H1 (cell line): ENCODE measurements at places on chromosomes 12 and 14. TPM values are rescaled to one million over a fixed set of nuclear protein-coding genes. Genes with fewer than 3 reads are reported as not detected.
A peak's percentile ranks its signal among the peaks of the same experiment; 100 is the strongest.

DNA sequence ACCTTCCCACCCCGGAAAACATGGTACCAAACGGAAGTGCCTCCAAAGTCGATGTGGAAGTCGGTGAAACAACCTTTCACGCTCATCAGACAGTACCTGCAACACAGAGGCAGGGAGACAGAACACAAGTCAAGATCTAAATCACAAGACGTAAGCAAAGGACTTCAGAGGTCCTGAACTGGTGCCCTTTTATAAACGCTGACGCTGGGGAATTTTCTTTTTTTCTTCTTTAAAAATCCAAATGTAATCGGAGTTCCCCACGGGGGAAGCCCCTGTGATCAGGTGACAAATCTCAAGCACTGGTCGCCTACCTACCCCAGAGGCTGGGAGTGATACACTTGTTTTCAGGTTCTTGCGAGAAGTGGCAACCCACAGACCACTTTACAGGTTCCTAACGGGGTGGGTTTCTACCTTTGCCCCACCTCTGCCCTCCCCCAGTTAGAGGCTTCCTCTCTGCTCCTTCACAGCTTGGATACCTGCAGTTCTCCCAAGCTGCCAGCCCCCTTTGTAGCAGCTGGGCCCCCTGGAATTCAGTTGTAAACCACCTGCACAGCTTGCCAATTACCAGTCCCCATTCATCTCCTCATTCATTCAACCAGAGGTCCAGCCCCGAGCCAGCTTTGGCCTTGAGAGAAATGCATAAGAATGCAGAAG is 46.2 kb downstream of the KDM2B start:
- H3K27ac ChIP-seq, result no peak overlapping the region
- H3K36me3 ChIP-seq, result peaks cover 25% of the 10 kb centered on the region
- peak overlapping the region; percentile 59 for H3K4me3 ChIP-seq
- peak; percentile 54 for DNase-seq

DNA sequence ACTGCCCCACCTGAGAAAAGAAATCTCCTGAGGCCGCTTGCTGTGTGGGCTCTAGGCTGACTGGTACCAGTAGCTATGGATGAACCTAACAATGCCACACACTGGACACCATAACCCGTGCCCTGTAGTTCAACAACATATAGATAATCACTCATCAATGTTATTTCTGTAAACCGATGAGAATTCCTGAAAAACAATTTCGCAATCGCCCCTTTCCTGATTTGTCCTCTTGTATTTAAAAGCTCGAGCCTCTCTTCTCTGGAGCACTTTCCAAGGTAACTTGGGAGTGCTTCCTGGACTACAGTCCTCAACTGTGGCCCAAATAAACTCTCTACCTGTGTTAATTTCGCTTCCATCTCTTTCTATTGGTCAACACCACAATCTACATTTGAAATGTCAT is 26.1 kb upstream of the PPP2R5C start:
- H3K27ac ChIP-seq, result no peak overlapping the region
- H3K4me3 ChIP-seq, result no peak overlapping the region
- DNase-seq, result no peak
- peaks cover 6% of the 10 kb centered on the region for H3K4me1 ChIP-seq

- no peaks in the 10 kb centered on the region for H3K27me3 ChIP-seq
- H3K4me3 ChIP-seq, result no peak overlapping the region
- H3K4me1 ChIP-seq, result peaks cover 21% of the 10 kb centered on the region; the same call in 1 of the 2 replicates
- DNase-seq, result peak; percentile 49
- H3K27ac ChIP-seq, result peak overlapping the region; percentile 68
Measured at GRCh38 chr14:55957950-55958349, 160.3 kb upstream of the PELI2 start.

DNA sequence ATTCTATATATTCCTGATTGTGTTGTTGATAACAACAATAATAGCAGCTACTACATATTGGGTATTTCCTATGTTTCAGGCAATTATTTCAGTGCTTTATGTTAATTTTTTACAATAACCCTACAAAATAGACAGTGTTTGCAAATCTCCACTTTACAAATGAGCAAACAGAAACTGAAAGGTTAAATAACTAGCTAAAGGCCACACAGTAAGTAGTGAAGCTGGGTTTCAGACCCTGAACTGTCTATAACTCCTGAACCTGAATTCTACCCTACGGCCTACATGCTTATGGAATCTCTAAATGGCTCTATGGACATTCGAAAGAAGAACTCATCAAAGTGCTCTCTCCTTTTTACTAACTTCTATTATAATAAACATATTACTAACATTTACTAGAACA is 19.7 kb upstream of the NUDT4 start:
- H3K4me3 ChIP-seq, result no peak overlapping the region
- H3K27ac ChIP-seq, result no peak overlapping the region
- H3K4me1 ChIP-seq, result no peaks in the 10 kb centered on the region
- no peak for DNase-seq

GRCh38 chr12:109160433-109160832 is 44.0 kb downstream of the ACACB start:
- H3K27ac ChIP-seq, result no peak overlapping the region
- H3K27me3 ChIP-seq, result no peaks in the 10 kb centered on the region
- H3K36me3 ChIP-seq, result no peaks in the 10 kb centered on the region
- no peak overlapping the region for H3K4me3 ChIP-seq
- DNase-seq, result no peak

GRCh38 chr12:92927055-92927435 is 2.0 kb downstream of the EEA1 start:
- H3K27ac ChIP-seq, result no peak overlapping the region
- H3K27me3 ChIP-seq, result no peaks in the 10 kb centered on the region
- no peaks in the 10 kb centered on the region for H3K36me3 ChIP-seq
- no peak overlapping the region for H3K4me3 ChIP-seq
- H3K4me1 ChIP-seq, result peaks cover 11% of the 10 kb centered on the region; the same call in 1 of the 2 replicates

GRCh38 chr12:76763746-76764675 is at the start of gene ZDHHC17:
Gene ZDHHC17 (plus strand): TSS chr12:76764115. CDS start chr12:76764237, 122 bp downstream.
- DNase-seq, result peak; percentile 92
- H3K27me3 ChIP-seq, result no peaks in the 10 kb centered on the region
- H3K36me3 ChIP-seq, result no peaks in the 10 kb centered on the region
- H3K4me3 ChIP-seq, result peak within 1 kb of the TSS; percentile 98
- H3K27ac ChIP-seq, result peak within 1 kb of the TSS; percentile 100

The ATP23 gene
- total RNA-seq, result 6.7 and 10.2 TPM in 2 replicates

The RAD9B gene
- total RNA-seq, result not detected in 2 replicates

The SMARCC2 gene
- total RNA-seq, result 66.3 and 78.5 TPM in 2 replicates

The MAP3K9 gene
- 23.7 and 24.7 TPM in 2 replicates for total RNA-seq
